Coronary artery (tissue), 2 donors: ENCODE measurements at places on chromosomes 12 and 14.

DNA sequence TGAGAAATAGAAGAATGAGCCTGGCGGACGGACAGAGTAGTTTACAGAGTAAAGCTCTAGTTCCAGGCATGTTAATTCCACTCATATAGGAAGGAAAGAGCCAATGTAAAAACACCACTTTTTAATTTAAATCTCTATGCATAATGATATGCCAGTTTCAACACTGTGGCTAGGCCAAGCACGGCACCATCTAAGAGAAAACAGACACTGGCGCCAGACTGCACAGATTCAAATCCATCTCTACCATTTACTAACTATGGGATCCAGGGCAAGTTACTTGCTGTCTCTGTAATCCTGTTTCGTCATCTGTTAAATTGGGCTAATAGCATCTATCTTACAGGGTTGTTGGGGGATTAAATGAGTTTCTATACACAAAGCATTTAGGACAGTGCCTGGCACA is 27.5 kb downstream of the RMST start:
- DNase-seq: no peak

GRCh38 chr12:13474381-13474780 is 277.9 kb downstream of the EMP1 start:
- DNase-seq: no peak

- DNase-seq: no peak
These were observed 2.3 kb upstream of the SLC22A17 start for GRCh38 chr14:23354990-23355389.

GRCh38 chr14:91187271-91187670 is 57.2 kb downstream of the GPR68 start:
- no peak for DNase-seq

DNA sequence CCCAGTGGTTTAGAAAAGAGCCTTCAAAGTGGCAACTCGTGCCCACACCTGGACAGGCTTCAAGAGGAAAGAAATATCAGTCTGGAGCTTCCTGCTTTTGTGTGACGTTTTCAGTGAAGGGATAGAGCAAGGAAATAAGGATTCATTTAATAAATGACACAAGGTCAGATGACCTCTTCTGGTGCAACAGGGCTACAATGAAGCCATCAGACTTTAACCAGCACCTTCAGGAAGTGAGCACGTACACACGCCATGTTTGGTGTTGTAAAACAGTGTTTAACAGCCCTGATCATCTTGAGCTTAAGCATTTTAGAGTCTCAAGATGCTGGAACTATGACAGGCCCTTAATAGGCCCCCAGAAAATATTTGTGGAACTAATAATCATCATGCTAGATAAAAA is 59.1 kb downstream of the CCDC60 start:
- DNase-seq: no peak

DNA sequence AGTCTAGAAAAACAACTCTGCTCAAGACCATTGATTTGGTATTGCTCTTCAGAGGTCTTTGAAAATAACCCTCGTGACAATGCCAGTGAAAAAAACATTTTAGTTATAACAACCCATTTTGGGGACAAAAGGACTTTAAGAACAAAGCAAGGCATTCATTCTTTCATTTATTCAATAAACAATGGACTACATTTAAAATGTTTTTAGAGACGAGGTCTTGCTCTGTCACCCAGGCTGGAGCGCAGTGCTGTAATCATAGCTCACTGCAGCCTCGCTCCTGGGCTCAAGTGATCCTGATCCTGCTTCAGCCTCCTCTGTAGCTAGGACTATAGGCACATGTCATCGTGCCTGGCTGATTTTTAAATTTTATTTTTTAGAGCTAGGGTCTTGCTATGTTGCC is 7.7 kb upstream of the KICS2 start:
- no peak for DNase-seq

DNA sequence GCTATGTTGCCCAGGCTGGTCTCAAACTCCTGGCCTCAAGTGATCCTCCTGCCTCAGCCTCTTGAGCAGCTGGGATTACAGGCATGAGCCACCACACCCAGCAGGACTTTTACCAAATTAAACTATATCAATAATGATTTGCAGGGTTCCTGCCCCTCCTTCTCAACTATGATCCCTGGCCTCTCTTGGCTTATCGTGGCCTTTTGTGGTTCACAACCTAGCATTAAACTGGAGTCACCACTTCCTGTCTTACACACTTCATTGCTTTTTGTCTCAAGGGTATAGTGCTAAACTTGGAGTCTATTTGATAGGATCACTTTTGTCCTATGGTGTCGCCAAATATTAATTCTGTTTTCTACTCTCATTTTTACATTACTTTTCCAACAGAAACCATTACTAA is 64.5 kb downstream of the SEC23A start:
- no peak for DNase-seq

DNA sequence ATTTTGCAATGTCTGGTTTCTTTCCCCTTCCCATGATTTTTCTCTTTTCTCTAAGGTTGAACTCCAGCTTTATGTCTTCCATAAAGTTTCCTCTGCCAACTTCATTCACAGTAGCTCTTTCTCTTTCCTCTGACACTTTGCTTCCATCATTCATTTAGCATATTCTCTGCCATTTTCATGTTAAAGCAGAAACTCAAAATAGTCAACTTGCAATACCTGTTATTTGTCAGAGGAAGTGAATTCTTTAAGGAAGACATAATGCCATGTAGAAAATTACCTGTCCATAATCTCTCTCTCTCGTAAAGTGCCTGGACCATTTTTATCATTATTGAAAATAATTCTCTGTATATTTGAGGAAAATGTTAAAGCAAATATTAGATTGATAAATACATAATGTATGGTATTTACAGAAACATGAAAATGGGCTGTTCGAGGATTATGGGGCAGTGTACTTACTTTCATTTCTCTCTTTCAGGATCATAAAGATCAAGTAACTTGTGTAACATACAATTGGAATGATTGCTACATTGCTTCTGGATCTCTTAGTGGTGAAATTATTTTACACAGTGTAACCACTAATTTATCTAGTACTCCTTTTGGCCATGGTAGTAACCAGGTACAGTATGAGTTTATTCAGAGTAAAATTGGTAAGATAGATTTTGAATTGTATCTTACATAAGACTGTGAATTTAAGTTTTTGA is 12.6 kb downstream of the NEDD1 start:
- DNase-seq: no peak

DNA sequence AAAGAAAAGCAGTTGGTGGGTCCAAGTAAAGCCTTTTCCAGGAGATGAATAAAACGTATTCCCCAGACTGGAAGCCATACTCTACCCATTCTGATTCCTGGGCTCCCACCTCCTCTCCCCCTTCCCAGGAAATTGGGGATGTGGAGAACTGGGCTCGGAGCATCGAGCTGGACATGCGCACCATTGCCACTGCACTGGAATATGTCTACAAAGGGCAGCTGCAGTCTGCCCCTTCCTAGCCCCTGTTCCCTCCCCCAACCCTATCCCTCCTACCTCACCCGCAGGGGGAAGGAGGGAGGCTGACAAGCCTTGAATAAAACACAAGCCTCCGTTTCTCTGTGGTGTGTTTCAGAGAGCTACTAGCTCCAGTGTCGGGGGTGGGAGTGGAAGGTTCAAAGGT is 822 bp upstream of the RDH5 start:
- DNase-seq: no peak

GRCh38 chr14:48384821-48385220 is 709.4 kb upstream of the MDGA2 start:
- no peak for DNase-seq

DNA sequence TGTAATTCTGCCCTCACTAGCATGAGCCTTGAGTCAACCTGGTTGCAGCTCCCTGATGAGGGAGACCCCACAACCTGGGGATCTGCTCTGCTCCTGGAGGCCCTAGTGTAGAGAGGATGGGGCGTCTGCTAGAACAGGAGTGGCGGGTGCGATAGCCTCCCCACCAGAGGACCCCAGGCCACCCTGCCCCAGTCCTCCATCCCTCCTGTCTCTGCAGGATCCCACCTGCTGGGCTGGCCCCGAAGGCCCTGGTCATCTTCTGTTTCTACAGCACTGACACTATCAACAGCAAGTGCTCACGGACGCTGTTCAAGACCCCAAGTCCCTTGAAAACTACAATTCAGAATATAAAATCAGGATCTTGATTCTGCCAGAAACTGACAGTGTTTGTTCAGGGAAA is 15.2 kb downstream of the ANHX start:
- DNase-seq: no peak

- no peak for DNase-seq
These were observed 101.9 kb downstream of the SLC8A3 start for GRCh38 chr14:70086685-70087379.

- no peak for DNase-seq
These were observed 246.9 kb downstream of the DPF3 start for GRCh38 chr14:72646861-72647528.

DNA sequence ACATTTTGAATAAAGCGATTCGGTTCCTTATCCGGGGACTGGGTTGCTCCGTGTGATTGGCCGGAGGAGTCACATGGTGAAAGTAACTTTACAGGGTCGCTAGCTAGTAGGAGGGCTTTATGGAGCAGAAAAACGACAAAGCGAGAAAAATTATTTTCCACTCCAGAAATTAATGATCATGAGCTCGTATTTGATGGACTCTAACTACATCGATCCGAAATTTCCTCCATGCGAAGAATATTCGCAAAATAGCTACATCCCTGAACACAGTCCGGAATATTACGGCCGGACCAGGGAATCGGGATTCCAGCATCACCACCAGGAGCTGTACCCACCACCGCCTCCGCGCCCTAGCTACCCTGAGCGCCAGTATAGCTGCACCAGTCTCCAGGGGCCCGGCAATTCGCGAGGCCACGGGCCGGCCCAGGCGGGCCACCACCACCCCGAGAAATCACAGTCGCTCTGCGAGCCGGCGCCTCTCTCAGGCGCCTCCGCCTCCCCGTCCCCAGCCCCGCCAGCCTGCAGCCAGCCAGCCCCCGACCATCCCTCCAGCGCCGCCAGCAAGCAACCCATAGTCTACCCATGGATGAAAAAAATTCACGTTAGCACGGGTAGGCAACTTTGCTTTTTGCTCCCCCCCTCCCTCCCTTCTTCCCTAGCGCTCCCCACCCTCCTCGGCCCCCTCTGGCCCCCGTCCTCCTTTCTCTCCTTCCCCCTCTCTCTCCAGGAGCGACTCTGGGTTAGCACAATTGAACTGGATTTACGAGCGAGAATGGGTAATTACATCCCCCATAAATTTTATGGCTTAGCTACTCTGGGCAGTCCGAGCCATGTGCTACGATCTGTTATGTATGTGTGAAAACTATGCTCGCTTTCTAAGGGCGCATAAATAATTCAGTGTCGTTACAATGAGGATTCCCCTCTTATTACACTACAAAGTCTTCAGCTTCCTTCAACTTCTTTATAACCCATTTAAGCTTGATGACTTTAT is at the start of gene HOXC4:
TSS of gene HOXC4 (plus strand) at position 85 of the 991 bp plus-strand sequence. CDS start at position 173, 88 bp downstream.
- no peak for DNase-seq

GRCh38 chr14:77026166-77026929 is 2.2 kb downstream of the IRF2BPL start:
- no peak for DNase-seq

DNA sequence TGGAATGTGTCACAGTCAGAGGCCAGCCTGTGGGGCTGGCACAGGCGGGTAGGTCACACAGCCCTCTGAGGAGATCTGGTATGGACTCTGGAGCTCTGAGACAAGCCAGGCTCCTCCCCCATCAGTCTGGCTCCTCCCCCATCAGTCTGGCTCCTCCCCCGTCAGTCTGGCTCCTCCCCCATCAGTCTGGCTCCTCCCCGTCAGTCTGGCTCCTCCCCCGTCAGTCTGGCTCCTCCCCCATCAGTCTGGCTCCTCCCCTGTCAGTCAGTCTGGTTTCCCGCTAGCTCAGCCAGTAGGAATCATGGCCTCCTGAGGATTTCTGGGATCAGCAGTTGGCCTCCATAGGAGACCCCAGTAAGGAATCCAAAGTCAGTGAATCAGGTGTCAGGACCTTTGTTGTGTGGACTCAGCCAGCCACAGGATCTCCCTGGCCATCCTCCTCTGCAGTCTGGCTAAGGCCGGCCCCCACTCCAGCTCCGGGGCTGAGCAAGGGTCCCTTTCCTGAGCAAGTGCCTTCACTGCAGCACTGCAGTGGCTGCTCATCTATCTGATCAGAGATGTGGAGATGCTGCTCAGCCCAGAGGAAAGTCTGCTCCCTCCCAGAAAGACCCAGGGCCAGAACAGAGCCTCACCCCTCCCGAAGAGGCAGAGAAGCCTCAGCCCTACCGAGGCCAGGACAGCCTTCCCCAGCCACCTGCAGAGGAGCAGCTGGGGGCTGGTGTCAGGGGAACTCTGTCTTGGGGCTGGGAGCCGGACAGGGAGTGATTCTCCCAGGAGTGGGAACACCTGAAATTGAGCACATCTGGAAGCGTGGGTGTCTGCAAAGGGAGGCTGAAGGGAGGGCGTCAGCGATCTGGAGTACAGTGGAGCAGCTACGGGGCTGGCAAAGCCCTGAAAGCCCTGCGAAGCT is 35.7 kb downstream of the IQSEC3 start:
- no peak for DNase-seq

GRCh38 chr12:41621291-41621690 is 433.2 kb downstream of the PDZRN4 start:
- DNase-seq: no peak

- DNase-seq: no peak
These were observed 259.2 kb downstream of the MED13L start for GRCh38 chr12:116018282-116018681.

DNA sequence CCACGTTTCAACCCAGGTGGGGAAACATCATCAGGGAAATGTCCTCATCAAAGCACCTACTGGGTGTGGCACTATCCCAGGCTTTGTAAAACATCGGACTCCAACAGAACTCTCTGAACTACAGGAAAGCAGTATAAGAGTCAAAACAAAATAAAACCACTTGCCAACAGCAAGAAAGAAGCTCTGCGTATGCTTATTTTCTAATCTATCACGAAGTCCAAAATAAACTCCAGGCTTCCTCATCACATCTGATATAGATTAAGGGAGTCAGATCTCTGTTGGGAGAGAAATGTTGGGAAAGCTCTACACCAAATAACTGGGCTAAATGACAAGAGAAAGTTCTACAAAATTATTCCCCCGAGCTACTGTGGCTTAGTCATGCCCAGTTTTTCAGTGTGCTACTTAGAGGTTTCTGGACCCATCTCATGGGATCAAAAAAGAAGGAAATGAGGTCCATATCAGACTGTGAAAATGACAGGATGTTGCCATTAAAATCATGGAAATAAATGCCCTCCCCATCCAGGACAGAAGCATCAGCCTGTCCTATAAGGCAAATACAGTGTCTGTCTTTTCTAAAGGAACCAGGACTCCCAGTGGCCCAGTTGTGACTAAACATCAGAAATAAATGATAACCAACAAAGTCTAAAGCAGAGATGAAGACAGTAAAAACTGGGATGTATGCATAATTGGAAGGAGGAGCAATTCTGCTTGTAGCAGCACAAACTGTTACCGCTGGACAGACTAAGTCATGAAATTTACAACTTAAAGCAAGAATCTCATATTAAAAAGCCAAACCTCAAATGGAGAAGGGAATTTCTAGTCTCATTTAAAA is 149.5 kb downstream of the STXBP6 start:
- no peak for DNase-seq

GRCh38 chr12:95553197-95553943 is 2.1 kb upstream of the USP44 start:
- DNase-seq: no peak
